ENCODE measurements at places on chromosomes 7 and 10. TPM values are rescaled to one million over a fixed set of nuclear protein-coding genes. Genes with fewer than 3 reads are reported as not detected.

The MYOZ1 gene
- total RNA-seq = 11.5 TPM

DNA sequence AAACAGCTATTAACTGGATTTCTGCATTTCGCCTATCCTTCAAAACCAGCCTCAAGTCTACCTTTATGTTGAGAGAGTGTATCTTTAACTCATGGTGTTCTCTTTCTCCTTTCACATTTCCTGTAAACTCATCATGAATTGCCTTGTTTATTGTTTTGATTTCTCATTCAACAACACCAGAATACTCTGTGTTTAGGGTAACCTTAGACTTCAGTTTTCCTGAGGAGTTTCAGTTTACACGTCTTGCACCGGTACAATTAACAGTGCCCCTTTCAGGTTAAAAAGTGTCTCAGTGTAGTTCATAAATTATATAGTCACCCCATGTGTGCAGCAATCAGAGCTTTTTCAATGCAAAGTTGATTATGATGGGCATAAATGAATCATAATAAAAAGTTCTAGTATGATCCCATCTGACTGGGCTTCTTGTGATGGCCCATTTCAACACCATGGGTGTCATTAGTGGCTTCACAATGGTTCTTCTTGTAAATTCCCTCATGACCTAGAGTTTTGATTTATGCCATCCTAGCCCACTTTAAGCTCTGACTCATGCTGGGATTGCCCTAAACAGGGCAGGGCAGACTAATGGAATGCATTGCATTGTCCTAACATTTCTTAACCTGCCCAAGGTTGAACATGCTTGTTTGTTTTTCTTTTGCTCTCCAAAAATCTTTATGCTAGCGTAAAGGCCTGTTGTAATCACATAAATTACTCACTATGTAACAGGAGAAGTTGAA, 22.0 kb downstream of the ITGB8 start:
- DNase-seq = no peak

The RBM48 gene
- 17.2 TPM for total RNA-seq

The AGR2 gene
- total RNA-seq = 88.3 TPM

The CFAP43 gene
- 1.4 TPM for total RNA-seq

- no peak for DNase-seq
These were observed 271.4 kb upstream of the GRM3 start for GRCh38 chr7:86372262-86372661.

DNA sequence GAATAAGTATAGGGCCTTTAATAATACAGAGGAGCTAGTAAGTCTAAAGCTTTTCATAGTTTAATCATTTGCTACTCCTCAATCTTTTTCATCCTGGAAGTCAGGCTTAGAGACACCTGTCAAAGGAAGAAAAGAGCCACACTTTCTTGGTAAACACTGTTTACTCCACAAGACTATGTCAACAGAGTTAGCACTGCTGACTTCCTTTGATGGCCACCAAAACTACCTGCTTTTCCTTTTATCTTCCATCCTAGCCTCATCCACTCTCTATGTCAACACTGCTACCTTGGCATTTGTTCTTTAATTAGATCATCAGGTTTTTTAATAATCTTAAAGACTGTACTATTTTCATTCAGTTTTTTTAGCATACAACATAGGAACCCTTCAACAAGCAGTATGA, 106.2 kb downstream of the ELAPOR2 start:
- DNase-seq = no peak

GRCh38 chr7:155670521-155670920, 26.1 kb downstream of the RBM33 start:
- DNase-seq = no peak

GRCh38 chr10:128895473-128895872, 571.6 kb upstream of the MGMT start:
- no peak for DNase-seq

The FIGNL1 gene
- 31.6 TPM for total RNA-seq

- DNase-seq = no peak
These were observed 19.6 kb upstream of the GOLGA7B start for GRCh38 chr10:97830064-97830463.
